ENCODE measurements at places on chromosomes 11 and 22.

DNA sequence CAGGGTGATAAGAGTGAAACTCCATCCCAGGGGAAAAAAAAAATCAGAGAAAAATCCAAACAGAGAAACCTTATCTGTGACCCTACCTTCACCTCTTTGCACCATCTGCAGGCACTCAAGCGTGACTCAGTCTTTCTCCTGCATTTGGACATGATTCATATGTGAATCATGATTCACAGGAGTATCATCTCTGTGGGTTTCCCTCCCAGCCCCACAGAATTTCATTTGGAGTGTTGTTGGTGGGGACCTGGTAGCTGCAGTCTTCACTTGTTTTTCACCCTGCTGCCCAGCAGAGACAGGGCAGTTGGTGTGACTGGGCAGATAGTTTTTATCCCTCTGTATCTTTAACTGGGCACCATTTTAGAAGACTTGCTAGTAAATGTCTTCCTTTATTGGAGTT, 75.7 kb downstream of the DEPDC5 start:
- DNase-seq = no peak

DNA sequence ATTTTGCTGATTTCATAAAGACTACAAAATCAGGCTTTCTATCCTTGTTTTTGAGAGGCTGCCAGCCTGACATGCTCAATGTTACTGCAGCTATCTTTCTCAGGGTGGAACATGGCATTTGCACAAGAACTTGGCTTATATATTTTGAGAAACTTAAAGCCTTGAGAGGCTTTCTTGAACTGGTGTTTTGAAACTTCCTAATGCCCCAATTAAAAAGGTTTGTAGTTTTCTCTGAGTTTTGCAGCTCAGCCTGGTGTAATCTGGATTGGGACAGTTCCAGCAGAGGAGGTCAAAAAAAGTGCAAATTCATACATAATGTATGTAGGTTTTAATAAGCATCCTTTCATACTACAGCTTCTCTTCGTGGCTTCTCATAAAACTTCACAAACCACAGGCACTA, 223.4 kb downstream of the FAM76B start:
- no peak for DNase-seq

- DNase-seq = no peak
Measured at GRCh38 chr22:43269246-43269645, 73.9 kb downstream of the SCUBE1 start.

- DNase-seq = peak; percentile 83
Measured at GRCh38 chr11:61899146-61899841, 7.9 kb upstream of the FADS3 start.

- no peak for DNase-seq
Measured at GRCh38 chr11:19087658-19088057, 27.1 kb upstream of the MRGPRX2 start.

DNA sequence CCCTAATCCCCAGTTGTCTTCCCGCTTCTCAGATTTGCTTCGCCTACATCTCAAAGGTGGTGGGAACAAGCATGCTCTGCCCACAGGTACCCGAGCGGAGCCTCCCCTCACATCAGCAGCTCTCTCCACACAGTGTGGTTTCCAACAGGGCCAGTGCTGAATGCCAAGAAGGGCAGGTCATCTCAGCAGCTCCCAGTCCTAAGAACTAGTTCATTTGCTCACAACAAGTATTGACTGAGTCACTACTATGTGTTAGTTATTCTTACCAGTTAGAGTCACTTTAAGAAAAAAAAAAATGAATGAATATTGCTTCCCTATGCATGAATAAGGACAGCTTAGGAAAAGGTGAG, 66.2 kb downstream of the THAP12 start:
- DNase-seq = no peak

- no peak for DNase-seq
Measured at GRCh38 chr22:21047730-21048129, 2.0 kb downstream of the LRRC74B start.

- no peak for DNase-seq
Measured at GRCh38 chr11:99630629-99631028, 609.9 kb downstream of the CNTN5 start.

GRCh38 chr11:119673052-119673758, 55.8 kb downstream of the NECTIN1 start:
- DNase-seq = no peak

DNA sequence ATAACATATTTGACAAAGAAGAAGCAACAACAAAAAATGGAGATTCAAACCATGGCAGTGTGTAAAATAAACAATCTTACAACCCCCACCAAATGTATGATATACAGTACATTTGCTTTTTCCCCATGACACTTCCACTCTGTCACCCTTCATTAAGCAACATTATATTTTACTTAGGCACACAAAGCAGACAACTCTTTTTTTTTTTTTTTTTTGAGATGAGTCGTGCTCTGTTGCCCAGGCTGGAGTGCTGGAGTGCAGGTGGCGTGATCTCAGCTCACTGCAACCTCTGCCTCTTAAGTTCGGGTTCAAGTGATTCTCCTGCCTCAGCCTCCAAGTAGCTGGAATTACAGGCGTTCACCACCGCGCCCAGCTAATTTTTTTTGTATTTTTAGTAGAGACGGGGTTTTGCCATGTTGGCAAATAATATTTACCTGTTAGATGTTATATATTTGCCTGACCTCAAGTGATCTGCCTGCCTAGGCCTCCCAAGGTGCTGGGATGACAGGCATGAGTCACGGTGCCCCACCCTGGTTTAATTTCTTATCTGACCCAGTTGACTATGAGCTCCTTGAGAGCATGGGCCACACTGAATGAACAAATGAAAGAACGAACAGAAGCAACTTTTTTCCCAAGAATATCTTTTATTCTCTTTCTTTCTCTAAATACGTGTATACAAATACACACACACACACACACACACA, 5.5 kb upstream of the PCF11 start:
- no peak for DNase-seq
